Forelimb muscle (tissue), 1 donor: ENCODE measurements at places on chromosomes 1 and 21. TPM values are rescaled to one million over a fixed set of nuclear protein-coding genes. Genes with fewer than 3 reads are reported as not detected.

- no peak for DNase-seq
Measured at GRCh38 chr1:115924770-115925169, 51.5 kb upstream of the SLC22A15 start.

GRCh38 chr1:33369081-33369480 lies 48.2 kb upstream of the A3GALT2 start:
- no peak for DNase-seq

DNA sequence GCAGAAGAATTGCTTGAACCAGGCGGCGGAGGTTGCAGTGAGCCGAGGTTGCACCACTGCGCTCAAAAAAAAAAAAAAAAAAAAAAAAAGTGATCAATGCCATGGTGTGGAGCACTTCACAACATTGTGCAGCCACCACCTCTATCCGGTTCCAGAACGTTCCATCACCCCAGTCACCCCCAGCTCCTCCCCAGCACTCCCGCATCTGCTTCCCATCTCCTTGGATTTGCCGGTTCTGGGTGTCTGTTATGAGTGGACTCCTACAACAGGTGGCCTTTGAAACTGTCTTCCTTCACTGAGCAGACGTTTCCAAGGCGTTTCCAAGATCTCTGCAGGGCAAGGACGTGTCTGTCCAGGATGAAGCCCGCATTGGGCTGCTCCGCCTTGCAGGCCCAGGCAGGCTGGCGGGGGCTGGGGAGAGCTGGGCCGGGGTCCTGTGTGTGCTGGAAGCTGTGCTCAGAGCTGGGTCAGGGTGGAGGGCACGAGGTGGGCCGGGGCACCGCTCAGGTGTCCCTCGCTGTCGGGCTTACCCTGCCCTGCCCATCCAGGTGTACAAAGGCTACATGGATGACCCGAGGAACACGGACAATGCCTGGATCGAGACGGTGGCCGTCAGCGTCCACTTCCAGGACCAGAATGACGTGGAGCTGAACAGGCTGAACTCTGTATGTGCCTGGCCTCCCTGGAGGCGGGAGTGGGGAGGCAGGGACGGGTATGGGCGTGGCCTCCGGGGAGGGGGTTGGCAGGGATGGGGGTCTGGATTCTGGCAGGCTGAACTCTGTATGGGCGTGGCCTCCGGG lies 14.9 kb upstream of the LRRC3 start:
- DNase-seq: no peak

The SUMO3 gene
- 60.2 TPM for polyA plus RNA-seq

GRCh38 chr1:14551386-14551785 lies 47.1 kb upstream of the KAZN start:
- DNase-seq: no peak

The OR2M7 gene
- polyA plus RNA-seq: not detected

DNA sequence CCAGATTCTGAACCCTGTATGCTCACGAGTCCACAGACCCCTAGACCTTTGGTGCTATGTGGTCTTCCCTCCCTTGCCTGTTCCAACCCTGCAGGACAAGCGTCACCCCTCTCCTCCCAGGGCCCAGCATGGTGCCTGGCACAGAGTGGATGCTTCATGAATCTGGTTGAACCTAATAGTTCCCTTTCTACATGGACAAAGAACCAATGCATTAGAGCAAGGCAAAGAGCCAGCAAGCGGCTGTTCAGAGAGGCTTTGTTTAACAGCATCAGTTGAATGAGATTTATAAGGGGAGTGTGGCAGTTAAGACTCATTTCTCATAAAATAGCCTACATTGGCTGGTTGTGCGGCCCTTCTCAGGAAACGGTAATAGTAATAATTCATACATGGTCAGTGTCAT lies 14.9 kb downstream of the SLC26A9 start:
- no peak for DNase-seq

The B3GALNT2 gene
- 30.9 TPM for polyA plus RNA-seq
